ENCODE measurements at places on chromosomes 2 and 18.

GRCh38 chr2:39164089-39164488 is 43.2 kb upstream of the SOS1 start:
- no peak for DNase-seq

- DNase-seq: no peak
These were observed 51.5 kb downstream of the FHOD3 start for GRCh38 chr18:36348971-36349417.

GRCh38 chr2:180376066-180376465 is 369.0 kb upstream of the CWC22 start:
- DNase-seq: no peak

DNA sequence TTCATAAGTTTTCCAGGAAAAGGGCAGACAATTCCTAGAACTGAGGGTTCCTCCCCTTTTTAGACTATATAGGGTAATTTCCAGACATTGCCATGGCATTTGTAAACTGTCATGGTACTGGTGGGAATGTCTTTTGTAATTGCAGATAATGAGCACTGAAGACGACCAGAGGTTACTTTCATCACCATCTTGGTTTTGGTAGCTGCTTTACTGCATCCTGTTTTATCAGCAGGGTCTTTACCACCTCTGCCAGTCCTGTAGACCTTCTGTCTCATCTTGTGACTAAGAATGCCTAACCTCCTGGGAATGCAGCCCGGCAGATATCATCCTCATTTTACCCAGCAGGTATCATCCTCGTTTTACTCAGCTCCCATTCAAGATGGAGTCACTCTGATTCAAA is 583.9 kb upstream of the KLHL29 start:
- no peak for DNase-seq

- DNase-seq: no peak
These were observed 139.6 kb upstream of the ASB18 start for GRCh38 chr2:236403811-236404210.

DNA sequence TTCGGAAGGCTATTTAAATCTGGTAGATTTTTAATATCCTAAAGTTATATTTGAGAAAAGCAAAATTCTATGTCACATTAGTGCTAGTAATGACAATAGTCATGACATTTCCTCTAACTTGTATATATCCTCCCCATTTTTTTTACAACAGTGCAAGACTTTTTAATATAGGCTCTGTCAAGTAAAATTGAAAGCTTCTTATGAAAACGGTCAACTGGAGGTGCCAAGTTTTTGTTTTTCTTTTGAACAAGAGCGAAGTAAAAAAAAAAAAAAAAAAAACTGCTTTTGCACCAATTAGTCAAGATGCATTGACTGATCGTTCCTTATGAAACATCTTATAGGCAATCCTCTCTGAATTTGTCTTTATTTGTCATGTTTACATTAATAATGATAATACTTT is 389.3 kb downstream of the STK39 start:
- no peak for DNase-seq

GRCh38 chr2:54642677-54643430 is 80.6 kb upstream of the EML6 start:
- no peak for DNase-seq

- no peak for DNase-seq
These were observed 1.2 kb upstream of the TNS1 start for GRCh38 chr2:218003981-218004419.

DNA sequence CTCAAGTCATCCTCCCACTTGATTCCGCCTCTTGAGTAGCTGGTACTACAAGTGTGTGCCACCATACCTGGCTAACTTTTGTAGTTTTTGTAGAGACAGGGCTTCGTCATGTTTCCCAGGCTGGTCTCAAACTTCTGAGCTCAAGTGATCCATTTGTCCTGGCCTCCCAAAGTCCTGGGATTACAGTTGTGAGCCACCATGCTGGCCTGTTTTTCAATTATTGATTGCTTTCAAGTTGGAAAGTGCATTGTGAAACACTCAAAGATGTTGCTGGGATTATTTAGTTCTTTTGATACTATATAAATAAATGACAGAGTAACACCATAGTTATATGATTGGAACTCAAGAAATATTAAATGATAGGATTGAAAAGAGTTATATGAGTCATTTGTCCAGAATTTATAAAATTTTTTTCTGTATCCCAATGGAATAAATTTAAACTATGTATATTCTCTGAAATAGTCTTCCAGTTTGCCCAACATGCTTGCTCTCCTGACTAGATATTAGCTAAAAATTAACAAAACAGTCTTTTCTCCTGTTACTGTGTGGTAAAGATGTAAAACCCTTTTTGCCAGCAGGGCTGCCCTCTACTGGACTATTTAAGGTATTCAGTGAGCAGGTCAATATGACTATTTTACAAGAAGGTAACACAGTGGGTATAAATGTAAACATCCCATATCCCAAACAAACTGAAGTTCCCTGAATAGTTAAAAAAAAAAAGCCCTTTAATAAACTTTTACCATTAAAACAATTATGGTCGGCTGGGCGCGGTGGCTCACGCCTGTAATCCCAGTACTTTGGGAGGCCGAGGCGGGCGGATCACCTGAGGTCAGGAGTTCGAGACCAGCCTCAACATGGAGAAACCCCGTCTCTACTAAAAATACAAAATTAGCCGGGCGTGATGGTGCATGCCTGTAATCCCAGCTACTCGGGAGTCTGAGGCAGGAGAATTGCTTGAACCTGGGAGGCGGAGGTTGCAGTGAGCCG is 42.7 kb downstream of the ACSL3 start:
- no peak for DNase-seq

DNA sequence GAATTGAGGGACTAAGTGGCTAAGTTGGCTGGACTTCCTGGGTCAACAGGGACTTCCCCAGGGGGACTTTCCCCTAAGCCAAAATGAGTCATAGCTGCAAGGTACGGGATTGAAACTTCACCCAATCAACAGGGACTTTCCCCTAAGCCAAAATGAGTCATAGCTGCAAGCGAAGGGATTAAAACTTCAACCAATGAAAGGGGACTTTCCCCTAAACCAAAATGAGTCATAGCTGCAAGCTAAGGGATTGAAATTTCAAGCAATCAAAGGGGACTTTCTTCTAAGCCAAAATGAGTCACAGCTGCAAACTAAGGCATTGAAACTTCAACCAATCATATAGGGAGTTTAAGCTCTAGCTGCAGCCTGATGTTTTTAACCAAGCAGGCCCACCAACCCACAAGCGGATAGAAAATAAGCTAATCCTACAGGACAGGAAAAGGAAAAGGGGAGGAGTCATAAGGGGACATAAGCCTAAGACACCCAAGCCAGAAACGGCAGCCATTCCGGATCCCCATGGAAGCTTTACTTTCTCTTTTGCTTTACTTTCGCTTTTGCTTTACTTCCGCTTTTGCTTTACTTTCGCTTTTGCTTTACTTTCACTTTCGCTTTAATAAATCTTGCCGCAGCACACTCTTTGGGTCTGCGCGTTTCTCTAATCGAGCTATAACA is 1375.4 kb upstream of the CELF4 start:
- no peak for DNase-seq

DNA sequence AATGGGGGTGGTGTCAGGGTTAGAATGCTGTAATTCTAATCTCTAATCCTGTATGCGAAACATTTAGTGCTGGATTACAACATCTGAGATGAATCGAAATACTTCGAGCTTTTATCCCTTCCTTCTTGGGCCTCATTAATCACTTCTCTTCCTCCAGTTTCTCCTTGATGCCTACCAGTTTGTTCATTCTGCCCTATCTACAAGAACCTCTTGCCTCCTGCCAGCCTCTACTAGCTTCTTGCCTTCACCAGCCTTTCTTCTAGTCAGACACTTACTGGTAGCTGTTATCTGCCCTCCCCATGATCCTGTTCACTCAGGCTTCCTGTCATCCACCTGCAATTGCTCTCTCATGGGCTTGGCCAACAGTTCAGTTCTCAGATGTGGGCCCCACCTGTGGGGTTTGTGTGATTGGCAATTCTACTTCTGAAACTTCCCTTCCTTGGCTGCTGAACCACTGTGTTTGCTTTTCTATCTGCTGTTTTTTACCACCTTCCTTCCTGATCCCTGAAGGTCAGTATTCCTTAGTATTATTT is 15.4 kb upstream of the FARP2 start:
- DNase-seq: no peak

DNA sequence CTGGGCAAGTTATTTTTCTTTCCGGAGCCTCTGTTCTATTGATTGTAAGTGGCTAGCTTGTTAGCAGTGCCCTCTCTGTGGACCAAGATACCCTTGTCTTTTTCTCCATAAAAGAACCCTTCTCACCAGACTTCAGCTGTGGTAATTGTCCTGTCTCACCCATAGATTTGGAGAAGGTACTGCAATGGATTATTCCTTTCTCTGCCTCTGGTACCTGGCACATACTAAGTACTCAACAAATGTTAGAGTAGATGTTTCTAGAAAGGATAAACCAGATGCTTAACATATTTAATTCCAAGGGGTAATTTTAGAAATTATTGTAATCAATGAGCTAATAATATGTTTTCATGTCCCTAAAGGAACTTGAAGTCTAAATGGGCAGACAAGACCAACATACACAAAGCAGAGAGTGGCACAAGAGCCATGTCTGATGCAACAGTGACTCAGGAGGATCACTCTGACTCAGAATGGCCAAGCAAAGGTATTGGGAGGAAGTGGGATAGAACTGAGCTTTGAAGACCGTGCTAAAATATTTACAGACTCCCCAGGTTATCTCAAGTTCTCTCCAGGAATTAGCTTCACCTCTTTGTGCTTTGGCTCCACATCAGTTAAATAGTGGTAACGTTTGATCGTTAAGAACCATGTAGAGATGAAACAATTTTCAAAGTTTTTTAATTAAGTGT is 129.7 kb upstream of the OSR1 start:
- no peak for DNase-seq

GRCh38 chr2:194077366-194077765 is 1579.7 kb upstream of the SLC39A10 start:
- no peak for DNase-seq

DNA sequence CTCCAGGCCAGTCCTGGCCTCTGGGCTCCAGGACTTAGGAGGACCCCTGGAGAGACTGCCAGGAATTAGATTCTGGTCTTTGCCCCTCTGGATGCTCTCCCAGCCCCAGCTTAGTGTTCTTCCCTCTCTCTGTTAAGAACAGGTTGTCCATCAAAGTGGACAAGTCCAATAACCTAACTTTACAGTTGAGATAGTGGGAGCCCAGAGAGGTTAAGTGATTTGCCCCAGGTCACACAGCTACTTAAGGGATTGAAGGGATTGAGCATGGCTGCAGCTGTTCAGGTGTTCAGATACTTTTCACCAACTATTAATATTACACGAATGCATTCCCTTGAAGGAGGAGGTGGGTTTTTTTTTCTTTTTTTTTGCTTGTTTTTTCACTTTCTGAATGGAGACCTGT is 57.6 kb downstream of the EDAR start:
- no peak for DNase-seq

DNA sequence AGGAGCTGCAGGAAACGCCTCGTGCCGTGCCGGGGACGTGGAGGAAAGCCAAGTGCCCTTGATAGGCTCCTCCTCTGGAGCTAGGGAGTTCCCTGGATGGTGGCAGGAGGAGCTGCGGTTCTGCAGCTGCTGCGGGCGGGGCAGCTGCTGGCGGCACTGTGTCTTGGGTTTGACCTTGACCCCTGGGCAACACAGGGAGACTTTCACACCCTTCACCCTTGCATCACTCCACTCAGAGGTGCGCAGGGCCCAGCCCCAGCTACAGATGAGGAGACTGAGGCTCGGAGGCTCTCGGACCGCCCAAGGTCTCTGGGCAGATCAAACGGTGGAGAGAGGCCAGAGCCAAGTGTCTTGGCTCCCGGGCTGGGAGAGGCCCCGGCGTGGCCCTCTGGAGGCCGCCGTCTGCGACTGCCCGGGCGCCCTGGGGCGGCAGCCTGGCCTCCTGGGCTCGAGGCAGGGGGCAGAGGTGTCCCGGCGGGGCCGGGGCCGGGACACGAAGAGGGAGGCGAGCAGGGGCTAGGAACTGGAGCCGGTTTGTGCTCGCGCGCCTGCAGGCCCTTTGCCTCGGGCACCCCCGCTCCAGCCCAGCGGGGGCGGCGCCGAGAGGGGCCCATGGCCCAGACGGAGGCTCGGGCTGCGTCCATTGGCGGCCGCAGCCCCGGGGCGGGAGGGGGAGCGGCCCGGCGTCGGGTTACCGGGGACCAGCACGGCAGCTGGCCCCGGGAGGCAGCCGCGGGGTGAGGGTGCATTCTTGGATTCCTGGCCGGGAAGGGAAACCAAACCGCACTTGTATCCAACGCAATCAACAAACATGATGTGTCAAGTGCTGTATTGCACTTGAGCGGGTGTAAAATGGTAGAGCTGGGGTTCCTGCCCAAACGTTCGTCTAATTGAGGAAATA is 129.6 kb upstream of the SLC1A4 start:
- DNase-seq: no peak

Data from CMK (cell line).